NCI-H524 (cell line): ENCODE measurements at places on chromosomes 6 and 20.

GRCh38 chr6:44157152-44157521 lies 1.5 kb upstream of the CAPN11 start:
- no peak for DNase-seq

DNA sequence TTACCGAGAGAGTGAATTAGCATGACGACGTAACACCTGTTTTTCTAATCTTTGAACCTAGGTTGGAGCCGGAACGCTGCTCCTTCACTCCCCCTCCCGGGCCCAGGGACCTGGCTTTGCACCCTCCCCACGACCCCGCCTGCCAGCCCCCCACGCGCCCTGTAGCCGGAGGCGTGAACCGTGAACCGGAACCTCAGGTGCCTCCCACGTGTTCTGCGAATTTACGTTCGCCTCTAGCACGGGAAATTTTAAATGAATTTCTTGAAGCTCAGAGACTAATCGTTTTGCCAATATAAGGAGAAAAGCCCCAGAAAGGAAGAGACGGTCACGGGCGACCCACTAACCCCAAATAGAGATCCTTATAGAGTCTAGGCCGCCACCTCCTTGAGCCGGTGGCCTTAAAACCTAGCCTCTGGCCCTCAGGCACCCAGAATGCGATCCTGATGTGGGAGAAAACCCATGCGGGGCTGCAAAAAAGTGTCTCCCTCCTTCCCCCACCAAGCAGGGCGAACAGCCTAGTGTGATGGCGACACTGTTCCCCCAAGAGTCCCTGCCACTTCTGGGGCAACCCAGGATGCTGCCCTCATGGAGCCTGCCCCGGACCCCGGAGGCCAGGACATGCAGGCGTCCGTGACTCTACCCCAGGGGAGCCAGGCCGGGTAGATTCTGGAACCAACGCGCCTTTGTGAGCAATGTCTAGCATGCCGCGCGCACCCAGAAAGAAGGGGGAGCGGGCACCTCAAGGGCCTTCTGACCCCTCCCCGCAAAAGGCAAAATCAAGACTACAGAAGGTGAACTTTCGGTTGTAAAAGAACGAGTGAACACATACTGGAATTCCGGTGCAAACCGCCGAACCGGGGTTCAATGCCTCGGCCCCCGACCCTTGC lies 2.7 kb upstream of the SIM1 start:
- no peak for DNase-seq

- DNase-seq, result no peak
Measured at GRCh38 chr6:18684343-18684742, 297.2 kb downstream of the RNF144B start.

DNA sequence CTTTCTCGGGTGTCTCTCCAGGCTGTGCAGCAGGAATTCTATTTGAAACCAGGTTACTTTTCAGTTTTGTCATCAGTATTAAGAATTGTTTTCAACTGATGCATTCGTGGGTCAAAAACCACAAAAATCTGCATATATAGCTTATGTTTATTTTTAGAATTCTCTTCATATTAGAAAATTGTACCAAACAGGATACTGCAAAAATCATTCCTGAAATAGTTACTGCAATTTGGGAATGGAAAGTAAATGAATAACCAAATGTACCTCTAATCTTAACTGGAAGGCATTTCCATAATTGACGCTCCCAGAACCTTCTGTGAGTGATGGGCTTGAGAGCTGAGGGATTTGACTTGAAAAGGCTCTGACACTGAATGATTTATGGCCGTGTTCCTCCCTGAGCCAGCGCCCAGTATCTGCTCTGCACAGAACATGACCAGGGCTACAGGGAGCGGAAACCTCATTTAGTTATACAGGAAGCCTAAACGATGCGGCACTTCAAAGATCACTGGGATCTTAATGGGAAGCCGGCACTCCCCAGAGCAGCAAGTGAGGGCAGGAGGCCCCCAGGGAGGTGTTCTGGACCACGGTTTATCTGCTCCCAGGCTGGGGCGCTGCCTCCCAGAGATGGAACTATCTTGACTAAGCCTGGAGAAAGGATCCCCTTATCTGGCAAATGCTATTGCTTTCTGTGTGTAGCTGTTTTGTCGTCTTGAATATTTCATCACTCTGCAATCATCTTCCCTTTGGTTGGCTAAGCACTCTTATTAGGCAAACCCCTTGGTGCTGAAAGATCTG lies 446.0 kb downstream of the QKI start:
- DNase-seq, result no peak

DNA sequence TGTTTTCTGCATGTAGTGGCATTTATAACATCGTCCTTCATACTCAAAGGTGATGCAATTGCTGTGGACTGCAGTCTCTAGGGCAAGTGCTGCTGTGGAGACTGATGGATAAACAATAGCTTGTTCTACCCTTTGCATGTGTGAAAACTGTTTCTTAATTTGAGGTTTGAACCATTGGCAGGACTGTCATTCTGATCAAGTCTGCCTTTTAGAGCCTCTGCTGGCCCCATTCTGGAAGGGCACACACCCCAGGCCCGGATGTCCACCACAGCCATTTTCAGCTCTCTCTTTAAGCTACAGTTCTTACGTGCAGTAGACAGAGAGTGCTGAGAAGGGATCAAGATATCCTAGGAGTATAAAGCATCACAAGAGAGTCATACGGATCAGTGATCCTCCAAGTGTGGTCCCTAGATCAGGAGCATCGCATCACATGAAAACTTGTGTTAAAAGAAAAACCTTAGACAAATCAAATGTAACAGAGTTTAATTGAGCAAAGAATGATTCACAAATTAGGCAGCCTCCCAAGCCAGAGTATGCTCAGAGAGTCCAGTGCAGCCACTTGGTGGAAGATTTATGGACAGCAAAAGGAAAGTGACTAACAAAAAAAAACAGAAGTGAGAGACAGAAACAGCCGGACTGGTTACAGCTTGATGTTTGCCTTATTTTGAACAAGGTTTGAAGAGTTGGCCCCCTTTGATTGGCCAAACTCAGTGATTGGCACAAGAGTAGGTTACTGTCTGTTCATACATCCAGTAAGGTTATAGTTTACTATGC lies 52.0 kb downstream of the FRK start:
- DNase-seq, result peak; percentile 28

- peak; percentile 78 for DNase-seq
Measured at GRCh38 chr20:41316602-41317545, 657 bp downstream of the ZHX3 start.

- DNase-seq, result no peak
Measured at GRCh38 chr6:130223508-130223907, 757 bp upstream of the SAMD3 start.

DNA sequence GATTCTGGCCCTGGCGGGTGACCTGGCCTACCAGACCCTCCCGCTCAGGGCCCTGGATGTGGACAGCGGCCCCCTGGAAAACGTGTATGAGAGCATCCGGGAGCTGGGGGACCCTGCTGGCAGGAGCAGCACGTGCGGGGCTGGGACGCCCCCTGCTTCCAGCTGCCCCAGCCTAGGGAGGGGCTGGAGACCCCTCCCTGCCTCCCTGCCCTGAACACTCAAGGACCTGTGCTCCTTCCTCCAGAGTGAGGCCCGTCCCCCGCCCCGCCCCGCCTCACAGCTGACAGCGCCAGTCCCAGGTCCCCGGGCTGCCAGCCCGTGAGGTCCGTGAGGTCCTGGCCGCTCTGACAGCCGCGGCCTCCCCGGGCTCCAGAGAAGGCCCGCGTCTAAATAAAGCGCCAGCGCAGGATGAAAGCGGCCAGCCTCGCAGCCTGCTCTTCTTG lies 868 bp upstream of the SLC2A4RG start:
- DNase-seq, result no peak

- no peak for DNase-seq
Measured at GRCh38 chr6:28522594-28523240, 3.0 kb upstream of the GPX5 start.

DNA sequence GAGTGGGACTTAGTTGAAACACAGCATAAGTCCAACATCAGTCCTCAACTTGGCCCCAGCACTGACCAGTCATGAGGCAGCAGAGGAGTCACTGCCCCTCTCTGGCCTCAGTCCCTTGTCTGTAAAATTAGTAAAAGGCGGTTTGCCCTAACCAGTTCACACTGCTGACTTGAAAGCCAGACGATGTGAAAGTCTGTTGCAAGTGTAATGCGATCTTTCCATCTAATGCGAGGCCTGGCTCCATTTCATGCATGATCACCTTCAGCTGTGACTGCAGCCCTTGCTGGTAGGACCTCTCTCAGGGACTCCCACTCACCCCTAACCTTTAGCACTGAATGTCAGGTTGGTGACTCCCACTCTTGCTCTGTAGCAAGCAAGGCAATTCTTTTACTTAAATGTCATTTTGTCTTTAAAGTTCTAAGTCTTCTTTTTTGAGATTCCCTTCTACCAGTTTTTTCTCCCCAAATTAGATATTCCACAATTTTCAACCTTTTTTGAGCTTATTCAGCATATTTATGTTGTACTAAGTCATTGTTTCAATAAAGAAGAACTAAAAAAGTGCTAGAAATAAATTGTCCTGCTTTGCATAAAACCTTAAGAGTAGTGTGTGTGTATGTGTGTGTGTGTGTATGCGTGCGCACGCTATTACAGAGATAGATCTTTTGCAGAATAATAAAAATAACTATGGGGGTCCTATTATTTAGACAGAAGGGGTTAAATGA lies 245.5 kb downstream of the PACRG start:
- DNase-seq, result peak; percentile 79

GRCh38 chr20:57335392-57335791 lies 5.8 kb downstream of the SPO11 start:
- DNase-seq, result peak; percentile 6

GRCh38 chr20:50919567-50919966 lies 11.7 kb downstream of the ADNP start:
- peak; percentile 41 for DNase-seq

DNA sequence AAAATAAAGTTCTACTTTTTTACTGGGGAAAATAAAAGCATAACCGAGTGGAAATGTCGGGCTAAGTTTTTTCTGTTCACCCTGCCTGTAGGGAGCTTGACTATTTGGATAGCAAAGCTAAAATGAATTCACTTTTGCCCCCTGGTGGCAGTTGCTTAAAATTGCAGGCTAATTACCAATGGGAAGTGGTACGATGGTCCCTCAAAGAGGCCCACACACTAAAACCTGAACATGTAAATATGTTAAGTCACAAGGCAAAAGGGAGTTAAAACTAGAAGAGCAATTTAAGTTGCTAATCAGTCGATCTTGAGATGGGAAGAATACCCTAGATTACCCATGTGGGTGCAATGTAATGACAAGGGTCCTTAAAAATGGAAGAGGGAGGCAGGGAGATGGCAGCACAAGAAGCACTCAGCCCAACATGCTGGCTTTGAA lies 916 bp upstream of the SUN5 start:
- peak; percentile 36 for DNase-seq

GRCh38 chr20:24096864-24097450 lies 108.4 kb upstream of the GGTLC1 start:
- no peak for DNase-seq

DNA sequence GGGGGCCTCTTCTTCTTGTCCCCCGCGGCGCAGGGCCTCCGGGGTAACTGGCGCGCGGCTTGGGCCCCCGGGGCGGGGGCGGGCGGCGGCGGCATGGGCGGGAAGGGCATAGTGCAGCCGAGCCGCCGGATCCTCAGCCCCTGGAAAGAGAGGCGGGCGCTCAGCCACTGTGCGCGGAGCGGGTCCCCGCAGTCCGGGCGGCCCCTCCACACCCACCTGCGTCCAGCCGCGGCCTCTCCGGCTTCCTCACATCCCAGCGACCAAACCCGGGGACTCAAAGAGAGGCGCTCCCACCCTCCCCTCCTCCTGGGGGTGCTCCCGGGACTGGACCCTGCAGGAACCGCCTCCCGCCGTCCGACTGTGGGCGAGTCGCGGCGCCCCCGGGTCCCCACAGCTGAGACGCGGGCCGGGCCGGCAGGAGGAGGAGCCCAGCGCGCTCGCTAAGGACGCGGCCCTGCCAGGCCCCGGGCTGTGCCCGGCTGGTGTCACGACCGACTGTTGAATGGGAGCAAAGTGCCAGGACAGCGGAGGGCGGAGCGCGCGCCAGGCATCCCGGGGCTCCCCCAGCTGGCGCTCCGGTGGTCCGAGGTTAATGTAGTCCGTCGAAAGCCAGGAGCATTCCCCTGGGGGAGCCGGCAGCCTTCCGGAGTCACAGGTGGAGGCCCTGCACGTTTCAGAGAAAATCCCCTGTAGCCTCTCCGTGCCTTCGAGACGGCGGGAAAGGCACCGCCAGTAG lies at the start of gene PRR18:
Gene PRR18 (minus strand): TSS at position 360 of the 736 bp plus-strand sequence. CDS start 250 bp downstream, at position 110.
- DNase-seq, result peak; percentile 78

DNA sequence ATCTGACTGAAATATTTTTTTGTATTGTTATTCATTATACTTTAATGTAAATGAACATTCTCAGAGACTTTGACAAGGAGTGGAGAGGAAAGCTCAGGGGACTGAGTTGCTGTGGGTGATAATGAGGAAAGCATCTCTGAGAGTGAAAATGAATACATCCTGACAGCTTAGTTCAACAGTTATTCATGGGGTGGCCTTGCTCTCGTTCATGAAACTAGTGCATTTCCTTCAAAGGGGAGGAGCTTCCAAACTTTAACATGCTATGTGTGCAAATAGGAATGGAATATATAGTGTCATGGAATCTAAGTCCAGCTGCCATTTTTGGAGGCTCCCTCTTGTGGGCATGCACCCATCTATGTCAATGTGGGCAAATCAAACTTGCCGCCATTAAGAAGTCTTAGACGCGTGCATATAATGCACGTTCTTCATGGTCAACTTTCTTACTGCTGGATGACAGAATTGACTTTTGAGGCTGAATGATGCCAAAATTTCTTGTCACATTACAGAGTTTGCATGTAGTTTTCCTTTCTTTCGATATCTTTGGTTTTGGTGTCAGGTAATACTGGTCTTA lies 124.3 kb upstream of the TMEM170B start:
- no peak for DNase-seq

DNA sequence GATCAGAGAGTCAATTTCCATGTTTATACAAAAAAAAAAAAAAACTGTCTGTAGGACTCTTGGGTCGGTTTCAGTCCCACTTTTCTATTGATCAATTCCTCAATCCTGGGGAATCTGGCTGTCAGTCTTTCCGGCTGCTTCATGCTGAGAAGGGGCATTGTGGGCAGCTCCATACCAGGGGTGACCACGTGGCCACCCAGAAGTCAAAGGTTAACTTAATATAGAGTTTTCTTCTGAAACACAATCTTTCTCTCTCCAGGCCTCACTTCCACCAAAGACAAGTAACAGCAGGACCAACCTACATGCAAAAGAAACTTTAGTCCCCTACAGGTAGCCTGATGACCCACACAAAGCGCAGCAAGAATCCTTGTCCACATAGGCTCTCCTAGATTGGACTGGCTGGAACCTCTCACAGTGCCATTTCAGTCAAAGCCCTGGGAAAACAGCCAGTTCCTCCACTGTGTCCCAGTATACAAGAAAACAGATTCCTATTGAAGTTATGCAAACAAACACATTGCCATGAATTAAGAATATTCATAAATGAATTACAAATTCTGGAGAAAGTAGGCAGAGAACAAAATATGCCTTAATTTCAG lies 18.5 kb upstream of the SERPINB9 start:
- DNase-seq, result no peak
